ENCODE measurements at places on chromosomes 5 and 9.

DNA sequence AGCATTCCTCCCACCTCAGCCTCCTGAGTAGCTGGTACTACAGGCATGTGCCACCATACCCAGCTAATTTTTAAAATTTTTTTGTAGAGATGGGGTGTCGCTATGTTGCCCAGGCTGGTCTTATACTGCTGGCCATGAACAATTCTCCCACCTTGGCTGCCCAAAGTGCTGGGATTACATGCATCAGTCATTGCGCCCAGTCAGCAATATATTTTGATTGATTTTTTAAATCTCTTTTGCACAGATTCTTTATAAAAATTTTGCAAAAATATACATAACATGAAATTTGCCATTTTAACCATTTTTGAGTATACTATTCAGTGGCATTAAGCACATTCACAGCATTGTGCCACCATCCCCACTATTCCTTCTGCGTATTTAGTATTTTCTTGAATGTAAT is 94.0 kb downstream of the INVS start:
- DNase-seq = no peak

DNA sequence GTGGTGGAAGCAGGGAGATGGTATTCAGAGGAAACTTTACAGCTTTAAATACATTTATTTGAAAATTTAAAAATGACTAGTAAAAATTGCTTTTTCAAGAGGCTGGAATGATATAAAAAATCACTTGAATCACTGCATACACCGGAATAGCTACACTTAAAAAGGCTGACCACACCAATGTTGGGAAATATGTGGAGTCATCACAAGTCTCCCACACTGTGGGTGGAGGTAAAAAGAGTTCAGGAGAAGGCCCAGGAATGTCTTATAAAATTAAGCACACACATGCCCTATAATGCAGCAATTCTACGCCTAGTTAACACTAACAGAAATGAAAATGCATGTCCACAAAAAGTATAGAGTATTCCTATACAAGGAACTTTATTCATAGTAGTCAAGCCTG is 198.1 kb downstream of the ROR2 start:
- DNase-seq = no peak

DNA sequence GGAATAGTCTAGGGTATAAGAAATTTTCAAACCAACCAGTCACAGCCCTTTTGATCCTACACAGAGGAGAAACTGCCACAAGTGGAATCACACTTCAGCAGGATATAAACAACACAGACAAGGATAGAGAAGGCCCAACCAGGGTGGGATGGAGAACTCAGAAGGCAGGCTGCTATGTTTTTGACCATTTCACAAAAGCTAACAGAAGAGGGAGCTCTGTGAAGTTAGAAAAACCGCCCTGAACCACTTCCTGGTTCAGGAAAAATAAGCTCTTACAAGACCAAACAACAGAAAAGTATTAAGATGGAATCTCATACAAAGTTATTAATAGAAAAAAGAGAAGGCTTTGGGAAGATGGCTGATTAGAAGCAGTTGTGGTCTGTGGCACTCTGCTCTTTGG is 960 bp upstream of the IFNB1 start:
- DNase-seq = no peak

DNA sequence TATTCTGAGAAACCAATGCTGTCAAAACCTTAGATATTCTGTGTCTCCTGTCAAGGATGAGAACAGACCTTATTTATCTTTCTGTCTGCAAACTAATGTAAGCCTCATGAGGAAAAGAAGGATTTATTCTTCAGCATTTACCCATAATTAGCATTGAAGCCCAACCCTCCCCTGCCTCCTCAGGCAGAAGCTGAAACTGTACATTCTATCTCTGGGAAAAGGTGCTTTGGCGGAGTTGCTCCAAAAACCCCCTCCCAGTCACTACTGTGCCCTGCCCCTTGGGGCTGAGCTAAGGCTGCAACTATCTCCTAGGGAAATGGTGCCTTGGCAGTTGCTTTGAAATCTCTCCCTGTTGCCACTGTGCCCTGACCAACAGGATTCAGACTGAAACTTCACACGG is 106.2 kb upstream of the TLR4 start:
- DNase-seq = no peak

DNA sequence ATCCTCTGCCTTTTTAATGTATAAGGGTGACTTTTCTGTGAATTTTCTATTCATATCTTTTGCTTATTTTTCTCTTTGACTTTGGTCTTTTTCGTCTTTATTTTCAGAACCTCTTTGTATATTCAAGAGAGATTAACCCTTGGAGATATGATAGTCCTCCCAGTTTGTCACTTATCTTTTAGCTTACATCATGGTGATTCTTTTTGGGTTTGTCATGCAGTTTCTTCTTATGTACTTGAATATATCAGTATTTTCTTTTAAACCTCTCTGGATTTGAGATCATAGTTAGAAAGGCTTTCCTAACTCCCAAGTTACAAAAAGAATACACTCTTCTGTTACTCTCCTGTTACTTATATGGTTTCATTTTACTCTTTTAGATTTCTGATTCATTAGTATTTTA is 27.5 kb upstream of the GPR21 start:
- no peak for DNase-seq

- peak; percentile 52 for DNase-seq
Measured at GRCh38 chr5:141778206-141778605, 96.2 kb upstream of the ARAP3 start.

GRCh38 chr5:66338828-66339227 is 194.7 kb downstream of the SREK1 start:
- DNase-seq = no peak

- no peak for DNase-seq
Measured at GRCh38 chr5:122719991-122720746, 54.7 kb upstream of the SNX2 start.

DNA sequence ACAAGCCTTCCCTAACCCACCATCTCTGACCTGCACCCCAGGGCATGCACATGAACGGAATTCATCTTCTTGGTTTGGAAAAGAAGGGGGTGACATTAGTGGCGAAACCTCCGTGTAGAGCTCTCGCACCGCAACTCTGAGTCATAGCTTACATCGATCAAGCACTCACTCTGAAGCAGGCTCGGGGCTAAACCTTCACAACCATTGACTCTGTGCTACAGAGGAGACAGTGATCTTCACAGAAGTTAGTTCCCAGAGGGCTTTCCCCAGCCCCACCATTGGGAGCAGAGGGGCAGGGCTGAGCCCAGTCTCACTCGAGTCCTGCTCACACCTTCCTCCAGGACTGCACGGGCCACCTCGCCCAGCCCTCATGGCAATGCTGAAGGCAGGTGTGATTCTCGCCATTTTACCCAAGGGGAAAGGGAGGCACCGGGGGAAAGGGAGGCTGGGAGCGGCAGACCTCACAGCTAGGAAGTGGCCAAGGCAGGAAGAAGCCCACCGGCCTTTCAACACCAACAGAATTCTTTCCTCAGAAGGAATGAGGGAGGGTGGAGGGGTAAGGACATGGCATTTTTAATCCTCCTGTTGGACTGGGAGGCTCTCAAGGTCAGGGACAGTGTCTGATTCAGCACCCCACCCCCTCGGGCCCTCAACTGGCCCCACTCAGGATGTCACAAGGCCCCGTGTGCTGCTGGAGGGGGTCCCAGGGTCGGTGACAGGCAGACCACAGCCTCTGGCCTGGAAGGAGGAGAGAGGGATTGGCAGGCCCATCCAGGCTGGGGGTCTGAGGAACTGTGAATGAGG is 25.9 kb upstream of the IL17B start:
- DNase-seq = no peak

DNA sequence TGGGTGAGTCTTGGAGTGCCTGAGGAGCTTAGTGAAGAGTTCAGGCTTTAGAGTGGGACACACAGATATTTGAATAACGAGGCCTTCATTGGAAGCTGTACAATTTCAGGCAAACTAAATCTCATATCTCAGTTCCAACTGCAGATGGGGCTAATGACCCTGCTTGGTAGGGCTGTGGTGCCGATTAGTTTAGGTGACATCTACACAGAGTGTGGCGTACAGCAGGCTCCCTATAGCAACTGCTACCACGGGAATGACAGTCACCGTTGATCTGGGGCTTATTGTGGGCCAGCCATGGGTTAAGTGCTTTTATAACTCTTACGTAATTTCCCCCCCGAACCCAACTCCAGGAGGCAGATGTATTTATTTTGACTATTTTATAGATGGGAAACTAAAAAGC is 70.8 kb downstream of the FAT2 start:
- no peak for DNase-seq

GRCh38 chr5:86880785-86881492 is 263.2 kb downstream of the COX7C start:
- peak; percentile 72 for DNase-seq

DNA sequence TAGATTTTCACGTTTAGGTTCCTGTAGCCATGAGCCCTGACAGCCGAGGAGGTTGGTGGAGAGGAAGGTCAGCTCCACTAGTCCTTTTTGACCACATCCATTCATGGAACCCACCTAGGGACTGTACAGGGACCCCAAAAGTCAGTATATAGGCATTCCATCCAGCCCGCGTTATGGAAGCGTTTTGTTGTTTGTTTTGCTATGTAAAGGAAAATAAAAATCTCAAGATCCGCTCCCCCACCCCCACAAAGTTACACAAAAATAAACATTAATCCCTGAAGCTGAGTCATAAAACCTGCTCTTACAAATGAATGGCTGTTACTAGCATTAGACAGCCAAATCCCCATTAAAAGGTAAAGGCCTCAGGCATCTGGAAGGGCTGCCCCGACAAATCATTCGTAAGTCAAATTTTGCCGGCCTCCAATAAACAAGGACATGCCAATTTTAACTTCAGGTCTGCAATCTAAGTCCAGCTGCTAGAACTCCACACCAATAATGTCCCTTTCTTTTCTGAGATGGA is 292.9 kb downstream of the MED10 start:
- DNase-seq = no peak

GRCh38 chr5:78586251-78586650 is 62.3 kb downstream of the LHFPL2 start:
- DNase-seq = no peak

DNA sequence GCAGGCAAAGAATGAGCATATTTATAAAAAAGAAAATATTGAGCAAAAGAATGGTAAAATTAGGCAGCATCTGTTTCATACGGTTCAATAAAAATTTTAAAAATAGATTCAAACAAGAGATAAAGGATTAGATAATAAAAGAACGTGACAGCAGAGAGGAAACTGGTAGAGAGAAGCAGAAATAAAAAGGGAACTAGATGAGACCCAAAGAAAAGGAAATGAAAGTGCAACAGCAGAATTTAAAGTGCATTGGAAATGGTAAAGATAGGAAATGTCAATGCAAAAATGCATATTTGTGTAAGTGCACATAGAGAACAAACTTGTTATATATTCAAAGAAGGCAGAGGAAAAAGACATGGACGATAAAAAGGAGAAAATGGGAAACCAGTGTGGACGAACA is 70.2 kb downstream of the SUSD1 start:
- DNase-seq = no peak

DNA sequence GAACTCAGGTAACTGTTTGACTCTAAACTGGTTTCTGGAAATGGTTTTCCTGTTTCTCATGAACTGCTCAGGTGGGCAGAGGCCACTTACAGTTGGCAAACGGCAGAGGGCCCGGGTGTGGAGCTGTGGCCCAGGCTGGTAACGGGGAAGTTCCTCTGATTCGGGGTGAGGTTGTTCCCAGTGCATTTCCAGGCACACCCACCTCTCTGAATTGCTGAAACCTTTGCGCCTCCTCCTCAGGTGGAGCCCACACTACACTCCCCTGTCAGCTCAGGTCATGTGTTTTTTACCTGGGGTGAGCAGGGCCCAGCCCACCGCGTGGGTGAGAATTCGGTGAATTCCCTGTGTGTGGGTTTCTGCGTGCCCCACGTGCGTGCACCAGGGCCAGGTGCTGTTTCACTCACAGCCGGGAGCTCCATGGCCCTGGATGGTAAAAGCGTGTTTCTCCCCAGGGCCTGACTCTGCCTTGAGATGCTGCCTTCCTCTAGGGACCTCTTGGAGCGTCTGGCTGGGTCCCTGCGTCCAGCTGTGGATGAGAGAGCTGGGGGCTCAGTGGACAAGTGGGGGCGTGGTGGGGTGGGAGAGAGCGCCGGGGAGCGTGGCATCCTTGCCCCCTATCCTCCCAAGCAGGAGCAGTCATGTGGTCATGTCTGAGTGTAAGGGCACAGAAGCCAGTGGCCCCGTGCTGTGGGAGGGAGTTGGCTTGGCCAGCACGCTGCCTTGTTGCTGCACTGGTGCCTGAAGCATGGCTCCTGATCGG is 33.5 kb upstream of the LPCAT1 start:
- no peak for DNase-seq

DNA sequence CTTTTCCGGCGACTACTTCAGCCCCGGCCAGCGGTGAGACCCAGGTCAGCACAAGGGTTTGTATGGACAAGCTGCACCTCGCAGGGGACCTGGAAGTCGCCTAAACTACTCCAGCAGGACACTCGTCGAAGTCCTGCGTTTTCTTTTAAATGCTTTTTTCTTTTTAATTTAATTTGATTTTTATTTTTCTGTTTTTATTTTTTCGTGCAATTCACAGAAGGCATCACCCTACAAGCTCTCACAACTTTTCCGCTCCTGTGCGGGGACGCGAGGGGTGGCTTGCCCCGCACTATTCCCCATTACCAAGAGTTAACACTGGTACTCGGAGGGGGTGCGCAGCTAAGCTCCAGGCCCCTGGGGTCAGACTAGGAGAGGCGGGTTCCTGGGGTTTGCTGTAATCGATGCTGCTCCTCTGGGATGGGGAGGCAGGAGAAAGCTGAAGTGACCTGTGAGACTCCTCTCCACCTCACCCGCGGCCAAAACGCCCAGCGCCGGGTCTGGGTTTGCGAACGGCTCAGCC is 1.3 kb downstream of the EDIL3 start:
- no peak for DNase-seq

GRCh38 chr5:56410696-56411095 is 177.6 kb upstream of the ANKRD55 start:
- DNase-seq = no peak

DNA sequence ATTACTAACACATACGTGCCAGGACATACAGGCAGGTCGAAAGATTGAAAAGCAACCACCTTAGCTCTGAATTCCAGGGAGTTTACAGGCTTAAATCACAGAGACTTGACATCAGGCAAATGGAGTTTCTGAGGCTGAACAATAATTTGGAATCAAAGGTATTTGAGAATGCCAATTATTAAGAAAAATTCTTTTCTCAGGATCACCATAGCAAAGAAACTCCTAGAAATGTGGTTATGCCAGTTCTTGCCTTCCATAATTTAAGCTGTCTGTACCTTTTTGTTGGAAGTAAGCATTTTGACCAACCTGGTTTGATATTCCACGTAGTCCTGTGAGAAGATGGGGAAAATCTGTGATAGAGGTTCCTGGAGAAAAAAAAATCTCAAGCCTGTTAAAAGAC is 312.4 kb upstream of the SMARCA2 start:
- no peak for DNase-seq
